Ascending aorta (tissue), 2 donors: ENCODE measurements at places on chromosomes 12 and 14.
A peak's percentile ranks its signal among the peaks of the same experiment; 100 is the strongest.

DNA sequence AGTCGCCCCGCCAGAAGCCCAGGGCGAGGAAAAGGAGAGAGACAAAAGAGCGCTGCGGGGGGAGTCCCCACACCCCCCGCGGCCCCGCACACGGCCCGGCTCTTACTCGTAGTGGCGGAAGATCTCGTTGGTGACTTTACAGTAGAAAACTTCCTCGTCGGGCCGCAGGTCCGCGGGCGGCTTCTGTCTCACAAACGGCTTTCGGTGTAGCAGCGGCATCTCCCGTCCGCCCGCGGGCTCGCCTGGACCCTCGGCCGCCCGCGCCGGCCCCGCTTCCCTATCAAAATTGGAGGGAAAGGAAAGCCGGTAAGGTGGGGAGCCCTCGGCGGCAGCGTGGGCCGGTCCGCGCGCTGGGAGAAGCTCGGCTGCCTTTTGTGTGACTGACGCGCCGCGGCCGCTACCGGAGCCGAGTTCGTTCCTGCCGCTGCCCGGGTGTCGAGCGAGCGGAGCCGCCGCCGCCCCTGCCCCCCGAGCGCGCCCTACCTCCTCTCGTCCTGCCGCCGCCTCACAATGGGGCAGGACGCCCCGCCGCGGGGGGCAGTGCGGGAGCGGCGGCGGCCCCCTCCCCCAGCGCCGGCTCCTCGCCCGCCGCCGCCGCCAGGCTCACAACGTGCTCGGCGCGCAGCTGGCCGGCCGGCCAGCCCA lies 652 bp downstream of the BAZ1A start:
- no peak for DNase-seq

- DNase-seq: no peak
These were observed 14.0 kb upstream of the NDUFA12 start for GRCh38 chr12:95017482-95017881.

DNA sequence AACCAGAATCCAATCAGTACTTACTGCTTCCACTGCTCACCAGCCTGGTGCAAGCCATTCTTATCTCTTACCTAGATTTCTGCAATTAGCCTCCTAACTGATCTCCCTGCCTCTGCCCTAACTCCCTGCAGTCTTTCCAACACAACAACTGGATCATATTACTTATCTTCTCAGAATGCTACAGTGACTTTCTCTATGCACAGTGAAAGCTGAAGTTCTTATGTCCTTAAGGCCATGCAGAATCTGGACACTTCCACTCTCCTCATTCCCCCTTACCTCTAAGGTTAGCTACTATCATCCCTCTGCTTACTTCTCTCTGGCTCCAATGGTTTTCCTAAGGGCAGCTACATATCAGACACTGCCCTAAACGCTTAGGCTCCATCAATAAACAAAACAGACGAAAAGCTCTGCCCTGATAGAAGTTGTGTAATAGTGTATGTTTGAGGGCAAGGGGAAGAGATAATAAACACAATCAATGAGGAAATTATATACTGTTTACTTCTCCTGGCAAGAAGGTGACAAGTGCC lies 4.0 kb downstream of the KTN1 start:
- DNase-seq: no peak

DNA sequence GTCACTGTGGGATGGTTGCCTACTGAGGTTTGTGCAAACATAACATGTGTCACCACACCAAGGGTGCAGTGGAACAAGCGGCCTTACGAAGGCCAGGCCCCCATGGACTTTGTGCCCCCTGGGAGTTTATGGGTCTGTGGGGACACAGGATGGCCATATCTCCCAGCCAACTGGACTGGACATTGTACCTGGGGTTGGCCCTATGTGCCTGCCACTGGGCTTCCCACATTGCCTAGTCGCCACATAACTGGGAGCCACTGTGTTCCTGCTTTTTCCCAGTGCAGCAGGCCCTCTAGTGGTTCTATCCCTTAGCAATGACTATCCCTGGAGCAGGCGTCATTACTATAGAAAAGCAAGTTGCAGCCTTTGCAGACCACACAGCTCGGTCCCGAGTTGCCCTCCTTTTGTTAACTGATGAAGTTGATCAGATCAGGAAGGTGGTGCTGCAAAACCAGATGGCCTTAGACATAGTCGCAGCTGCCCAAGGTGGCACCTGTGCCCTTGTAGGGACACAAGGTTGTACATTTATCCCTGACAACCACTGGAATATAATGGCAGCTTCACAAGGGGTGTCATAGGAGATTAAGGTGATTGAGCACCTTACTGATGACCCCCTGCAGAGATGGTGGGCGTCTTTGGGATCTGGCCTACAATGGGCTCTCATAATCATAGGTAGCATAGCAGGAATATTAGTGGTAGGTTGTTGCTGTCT lies 15.2 kb upstream of the RNASE12 start:
- no peak for DNase-seq

- no peak for DNase-seq
These were observed 136.5 kb upstream of the MYL2 start for GRCh38 chr12:111056618-111057521.

DNA sequence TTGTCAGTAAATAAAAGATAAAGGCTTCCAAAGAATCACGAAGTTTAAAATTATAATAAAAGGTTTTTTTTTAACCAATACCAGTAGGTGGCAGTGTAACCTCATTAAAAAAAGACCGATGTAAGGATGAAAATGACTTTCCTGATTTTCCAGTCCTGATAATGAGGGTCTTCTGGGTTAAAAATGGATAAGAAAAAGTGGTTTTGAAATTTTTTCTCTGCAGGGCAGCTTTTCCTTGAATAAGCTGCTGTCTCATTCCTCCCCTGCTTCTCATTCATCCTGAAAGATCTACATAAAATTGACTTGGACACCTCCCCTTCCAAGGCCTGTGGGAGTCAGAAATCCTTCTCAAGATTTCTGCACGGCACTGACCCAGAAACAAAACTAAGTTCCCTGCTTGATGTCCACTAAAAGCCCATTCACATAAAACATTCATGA lies 58.9 kb upstream of the FBXO33 start:
- DNase-seq: no peak

DNA sequence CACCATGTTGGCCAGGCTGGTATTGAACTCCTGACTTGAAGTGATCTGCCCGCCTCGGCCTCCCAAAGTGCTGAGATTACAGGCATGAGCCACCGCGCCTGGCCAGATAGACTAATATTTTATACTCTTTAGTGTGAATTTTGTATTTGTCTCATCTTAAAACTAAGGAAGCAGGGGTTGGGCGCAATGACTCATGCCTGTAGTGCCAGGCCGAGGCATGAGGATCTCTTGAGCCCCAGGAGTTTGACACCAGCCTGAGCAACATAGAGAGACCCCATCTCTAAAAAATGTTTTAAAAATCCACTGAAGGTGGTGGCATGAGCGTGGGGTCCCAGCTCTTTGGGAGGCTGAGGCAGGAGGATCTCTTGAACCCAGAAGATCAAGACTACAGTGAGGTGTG lies 9.0 kb downstream of the DYNC1H1 start:
- peak; percentile 58 for DNase-seq

DNA sequence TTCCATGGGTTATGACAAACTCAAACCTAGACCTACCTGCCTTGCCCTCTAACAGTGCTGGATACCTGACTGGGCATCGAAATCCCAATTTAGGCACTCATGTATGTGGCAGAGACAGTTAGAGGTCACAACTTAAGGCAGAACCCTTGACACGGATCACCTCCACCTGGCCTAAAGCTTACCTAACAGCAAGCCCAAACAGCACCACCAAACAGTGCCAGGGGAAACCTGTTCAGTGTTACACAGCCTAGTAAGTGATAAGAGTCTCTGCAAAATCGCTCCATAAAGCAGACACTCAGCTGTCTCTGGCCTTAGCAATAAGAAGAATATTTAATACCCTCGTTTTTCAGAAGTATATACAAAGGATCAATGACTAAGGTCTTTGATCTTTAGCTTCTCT lies 77.8 kb downstream of the SPPL3 start:
- no peak for DNase-seq

DNA sequence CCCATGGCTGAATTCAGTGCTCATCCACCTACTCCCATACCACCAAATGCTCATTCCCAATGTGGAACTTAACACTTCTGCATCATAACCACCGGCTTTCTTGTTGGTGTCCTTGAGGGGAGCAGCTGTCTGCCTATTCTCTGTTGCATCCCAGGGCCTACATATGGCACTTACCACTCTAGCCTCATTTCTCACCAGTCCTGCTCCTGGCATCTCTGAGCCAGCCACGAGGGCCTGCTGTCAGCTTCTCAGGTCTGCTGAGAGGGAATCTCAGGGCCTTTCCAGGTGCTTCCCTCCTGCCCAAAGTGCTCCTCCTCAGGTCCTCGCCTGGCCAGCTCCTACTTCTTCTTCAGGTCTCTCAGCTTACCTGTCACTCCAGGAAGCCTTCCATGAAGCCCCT lies 24.0 kb upstream of the RND1 start:
- no peak for DNase-seq

DNA sequence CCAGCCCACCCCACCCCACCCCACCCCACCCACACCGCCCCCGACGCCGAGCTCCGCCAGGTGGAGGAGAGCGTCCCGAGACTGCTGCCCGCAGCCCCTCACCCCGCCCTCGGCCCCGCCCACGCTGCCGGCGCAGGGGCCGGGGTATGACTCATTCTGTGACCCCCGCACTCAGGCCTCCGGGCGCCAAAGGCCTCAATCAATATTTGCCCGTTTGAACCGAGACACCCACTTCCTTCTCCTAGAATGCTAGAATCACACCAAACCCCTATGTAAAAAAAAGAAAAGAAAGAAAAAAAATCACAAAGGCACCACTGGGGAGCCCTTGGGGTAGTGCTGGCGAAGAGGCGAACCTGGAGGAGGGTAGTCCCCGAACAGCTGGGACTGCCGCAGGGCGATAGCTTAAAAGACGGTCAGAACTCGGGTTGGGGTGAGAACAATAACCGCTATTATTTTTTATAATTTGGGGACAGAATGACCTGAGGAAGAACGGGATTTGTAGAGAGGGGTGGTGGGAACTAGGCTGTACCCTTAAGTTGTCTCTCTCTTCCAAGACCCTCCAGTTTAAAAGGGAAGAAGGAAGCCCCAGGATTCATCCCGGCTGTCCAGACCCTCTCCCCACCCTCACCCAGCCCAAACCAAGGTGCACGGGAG lies 894 bp downstream of the KRT8 start:
- DNase-seq: no peak

- DNase-seq: no peak
These were observed 498 bp downstream of the SLC39A2 start for GRCh38 chr14:20999591-20999990.

DNA sequence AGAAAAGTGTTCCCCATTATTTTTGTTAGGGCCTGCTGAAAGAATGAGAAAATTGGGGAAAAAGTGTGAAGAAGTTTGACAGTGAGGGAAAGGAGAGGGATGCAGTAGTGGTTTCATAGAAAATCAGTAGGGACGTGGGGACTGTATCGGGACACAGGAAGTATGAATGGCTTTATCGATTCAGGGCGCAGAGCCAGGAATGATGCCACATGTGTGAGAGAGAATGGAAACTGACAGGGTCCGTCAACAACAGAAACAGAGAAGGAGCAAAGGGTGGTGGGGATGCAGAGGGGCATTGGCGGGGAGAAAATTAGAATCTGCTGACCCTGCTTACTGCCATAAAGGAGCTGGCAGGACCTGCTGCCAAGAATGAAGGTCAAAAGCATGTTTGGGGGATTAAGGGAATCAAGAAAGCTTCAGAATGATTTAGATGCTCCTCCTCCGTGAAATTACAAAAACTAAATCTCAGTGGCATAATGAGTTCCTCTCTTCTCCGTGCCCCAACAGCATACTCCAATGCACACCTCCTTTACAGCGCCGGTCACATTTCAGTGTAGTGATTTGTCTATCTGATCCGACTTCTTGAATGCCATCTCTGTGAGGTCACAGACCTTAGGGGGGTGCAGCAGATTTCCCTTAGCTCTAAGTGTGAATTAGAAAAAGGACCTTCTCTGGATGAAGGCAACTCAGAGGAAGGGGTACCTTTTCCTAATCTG lies 92.6 kb downstream of the EMP1 start:
- no peak for DNase-seq

GRCh38 chr12:105920161-105920684 lies 218.5 kb downstream of the NUAK1 start:
- no peak for DNase-seq

GRCh38 chr14:103581206-103581605 lies 18.4 kb downstream of the COA8 start:
- no peak for DNase-seq

GRCh38 chr14:48096897-48097296 lies 421.5 kb upstream of the MDGA2 start:
- DNase-seq: no peak

DNA sequence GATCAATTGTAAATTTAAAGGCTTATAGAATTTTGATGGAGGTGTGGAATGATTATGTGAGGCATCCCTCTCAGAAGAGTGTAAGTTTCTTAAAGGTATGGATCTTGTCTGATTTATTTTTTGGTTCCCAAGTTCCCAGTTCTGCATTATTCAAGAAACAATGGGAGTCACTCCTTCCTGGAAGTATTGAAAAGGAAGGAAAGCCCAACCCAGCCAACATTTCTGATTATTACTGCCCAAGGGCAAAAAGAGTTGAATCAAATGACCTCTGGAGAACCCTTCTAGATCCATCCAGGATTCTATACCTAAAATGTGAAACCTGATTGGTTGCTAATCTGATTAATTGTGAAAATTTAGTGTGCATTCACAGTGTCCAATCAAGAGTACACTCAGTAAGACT lies 166.2 kb downstream of the ANO2 start:
- no peak for DNase-seq
